ENCODE measurements at places on chromosomes 7 and 10.

DNA sequence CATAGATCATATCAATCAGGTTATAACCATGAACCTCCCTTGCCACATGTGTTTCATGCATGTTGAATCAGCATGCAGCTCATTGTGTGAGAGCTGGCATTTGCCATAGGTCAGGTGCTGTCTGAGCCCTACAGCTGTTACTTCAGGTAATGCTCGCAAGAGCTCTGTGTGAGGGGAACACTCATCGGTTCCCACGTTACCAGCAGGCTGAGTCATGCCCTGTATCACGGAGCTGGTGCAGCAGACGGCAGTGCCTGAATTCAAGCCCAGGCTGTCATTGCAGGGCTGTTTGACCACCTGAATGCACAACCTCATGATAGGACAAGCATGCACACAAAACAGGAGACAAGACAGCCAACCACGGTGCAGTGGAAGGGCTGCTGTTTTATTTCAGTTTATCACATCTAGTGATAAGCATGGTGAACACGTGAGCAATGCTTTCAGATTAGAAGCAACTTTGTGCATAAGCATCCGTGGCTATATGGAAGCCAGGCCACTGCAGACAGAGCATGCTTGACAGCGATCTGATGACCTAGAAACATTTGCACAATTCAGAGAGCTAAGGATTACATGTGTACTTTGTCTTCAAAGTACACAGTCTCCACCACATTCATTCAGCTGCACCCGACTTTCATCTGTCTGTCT is 56.4 kb upstream of the PFKP start:
- DNase-seq = no peak

DNA sequence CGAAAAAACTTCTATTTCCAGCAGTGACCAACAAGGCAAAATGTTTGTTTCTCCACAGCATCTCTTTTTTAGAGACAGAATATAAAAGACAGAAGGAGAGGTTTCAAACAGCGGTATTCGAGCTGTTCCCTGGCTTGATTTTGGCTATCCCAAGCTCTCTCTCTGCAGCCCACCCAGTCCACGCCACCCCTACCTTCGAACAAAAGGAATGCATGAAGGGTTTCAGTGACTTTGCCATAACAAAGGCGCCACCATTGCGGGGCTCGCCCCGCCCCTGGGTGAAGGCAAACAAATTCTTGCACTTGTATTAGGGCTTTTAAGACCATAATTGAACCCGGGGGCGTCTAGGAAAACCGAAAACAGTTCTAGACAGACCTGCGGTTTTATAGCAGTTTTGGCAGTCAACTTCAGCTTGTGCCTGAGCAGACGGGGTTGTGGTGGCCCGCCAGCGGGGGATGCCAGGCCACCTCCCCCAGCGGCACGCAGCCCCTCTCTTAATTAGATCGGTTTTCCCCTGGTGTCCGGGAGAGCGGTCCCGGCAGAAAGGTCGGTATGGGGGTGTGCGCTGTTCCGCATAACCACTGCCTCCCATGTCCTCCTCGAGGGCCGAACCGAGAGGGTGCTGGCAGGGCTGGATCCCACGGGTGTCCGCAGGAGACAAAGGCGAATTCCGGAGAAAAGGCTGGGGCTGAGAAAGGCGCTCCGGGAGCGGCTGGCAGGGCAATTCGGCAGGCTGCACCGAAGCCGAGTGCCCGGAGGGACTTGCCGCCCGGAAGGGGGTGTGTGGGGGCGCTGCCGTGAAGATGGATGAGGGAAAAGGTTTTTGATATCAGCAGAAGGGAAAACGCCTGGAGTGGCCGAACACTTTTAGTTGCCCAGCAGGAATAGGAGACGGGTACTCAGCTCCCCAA is 2.7 kb upstream of the HOXA11 start:
- DNase-seq = no peak

DNA sequence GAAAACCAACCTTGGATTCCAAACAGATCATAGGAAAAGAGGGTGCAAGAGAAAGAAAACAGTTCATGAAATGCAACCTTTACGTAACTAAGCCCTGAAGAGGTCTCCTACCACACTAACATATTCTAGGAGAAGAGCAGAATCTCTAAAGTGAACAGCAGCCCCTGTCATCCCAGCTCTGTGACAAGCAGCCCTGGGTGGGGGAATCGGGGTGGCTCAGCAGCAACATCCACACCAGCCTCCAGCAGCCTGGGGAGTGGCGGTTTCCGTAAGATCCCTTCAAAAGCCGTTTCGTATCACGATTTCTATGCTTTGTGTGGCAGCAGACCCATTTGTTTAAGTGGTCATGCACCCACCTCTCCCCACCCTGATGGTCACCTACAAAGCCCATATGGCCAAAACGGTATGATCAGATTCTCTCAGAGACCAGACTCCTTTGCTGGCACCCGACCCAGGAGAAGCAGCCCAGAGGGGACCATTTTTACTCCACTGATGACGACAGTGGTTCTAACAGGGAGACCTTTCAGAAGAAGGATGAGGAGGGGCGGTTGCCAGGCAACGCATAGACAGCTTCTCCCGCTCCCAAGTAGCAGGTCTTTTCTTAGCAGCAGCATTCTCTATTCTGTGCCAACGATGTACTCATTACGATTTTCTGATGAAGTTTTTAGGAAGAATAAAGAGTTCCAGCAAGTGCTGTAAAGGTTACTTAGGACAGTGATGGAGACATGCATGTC is 300.6 kb downstream of the DNAJB6 start:
- DNase-seq = no peak

DNA sequence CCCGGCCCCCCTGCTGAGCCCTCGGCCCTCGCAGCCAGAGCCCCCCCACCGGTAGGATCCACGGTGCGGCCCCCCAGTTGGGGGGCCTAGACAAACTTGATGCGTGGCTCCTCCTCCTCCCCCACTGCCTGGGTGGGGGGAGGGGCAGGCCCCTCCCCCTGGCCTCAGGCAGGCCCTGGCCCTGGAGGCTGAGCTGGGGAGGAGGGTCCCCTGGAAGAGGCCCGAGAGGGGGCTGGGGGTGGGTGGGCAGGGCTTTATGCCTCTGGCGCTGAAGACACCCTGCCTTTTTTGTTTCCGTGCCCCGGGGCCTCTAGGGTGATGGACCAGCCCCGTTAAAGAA is 3.7 kb downstream of the VPS37D start:
- DNase-seq = no peak

GRCh38 chr7:127674361-127674760 is 22.4 kb downstream of the SND1 start:
- no peak for DNase-seq

GRCh38 chr7:21675255-21675654 is 132.4 kb downstream of the DNAH11 start:
- DNase-seq = no peak

DNA sequence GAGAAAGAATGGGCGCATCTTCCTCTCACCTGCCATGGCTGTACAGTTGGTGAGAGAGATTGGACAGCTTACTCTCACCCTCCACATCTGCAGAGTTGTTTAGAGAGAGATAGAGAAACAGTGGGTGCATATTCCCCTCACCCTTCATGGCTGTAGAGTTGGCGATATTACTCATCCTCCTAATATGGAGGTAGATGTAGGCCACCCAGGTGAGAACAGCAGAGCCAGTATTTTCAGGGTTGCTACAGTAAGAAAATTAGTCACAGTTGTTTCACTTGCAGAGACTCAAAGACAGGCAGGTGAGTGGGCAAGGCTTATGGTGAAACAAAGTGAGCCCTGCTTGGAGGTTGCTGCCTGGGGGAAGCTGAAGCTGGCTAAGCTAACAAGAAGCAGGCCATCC is 65.0 kb upstream of the PFKP start:
- DNase-seq = no peak

- DNase-seq = no peak
These were observed 15.1 kb downstream of the BCAP29 start for GRCh38 chr7:107594961-107595737.

DNA sequence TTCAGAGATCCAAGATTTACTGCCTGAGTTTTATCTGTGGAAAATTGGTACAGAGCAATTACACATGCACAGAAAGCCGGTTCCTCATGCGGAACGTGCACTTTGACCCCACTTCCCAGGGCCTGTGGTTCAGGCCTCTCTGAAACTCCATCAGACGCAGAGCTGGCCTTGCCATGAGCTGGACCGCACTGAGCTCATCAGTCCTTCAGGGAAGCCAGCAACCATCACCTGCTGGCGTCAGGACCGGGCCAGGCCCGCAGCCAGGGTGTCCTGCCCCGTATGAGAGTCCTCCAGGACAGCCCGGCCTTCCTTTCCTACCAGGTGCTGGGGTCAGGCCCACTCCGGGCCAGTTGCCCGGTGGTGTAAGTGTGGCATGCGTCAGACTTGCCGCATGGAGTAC is 446.5 kb upstream of the FOXK1 start:
- no peak for DNase-seq

DNA sequence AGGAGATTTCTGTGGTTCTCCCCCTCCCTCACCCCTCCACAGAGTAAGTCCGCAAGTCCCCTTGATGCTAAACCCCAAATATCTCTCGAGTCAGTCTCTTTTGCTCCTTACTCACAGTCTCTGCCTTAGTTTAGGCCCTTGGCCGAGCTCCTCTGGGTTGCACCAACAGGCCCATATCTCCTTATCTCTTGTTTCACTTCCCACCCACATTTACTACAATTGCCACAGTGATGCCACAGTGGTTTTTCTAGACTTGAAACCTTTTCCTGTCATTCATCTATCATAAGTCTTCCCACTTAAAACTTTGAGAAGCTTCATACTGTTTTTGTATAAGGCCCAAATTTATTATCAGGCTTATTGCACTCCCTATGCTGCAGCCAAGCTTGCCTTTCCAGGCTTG is 23.4 kb upstream of the NME8 start:
- no peak for DNase-seq

GRCh38 chr7:149063476-149063875 is 27.0 kb downstream of the ZNF786 start:
- DNase-seq = no peak

Measured in NCI-H446 (cell line).